Skin of body (tissue), 3 donors: ENCODE measurements at places on chromosomes 7 and 10.

- DNase-seq = no peak
These were observed 264.5 kb downstream of the HDAC9 start for GRCh38 chr7:18760046-18760445.

DNA sequence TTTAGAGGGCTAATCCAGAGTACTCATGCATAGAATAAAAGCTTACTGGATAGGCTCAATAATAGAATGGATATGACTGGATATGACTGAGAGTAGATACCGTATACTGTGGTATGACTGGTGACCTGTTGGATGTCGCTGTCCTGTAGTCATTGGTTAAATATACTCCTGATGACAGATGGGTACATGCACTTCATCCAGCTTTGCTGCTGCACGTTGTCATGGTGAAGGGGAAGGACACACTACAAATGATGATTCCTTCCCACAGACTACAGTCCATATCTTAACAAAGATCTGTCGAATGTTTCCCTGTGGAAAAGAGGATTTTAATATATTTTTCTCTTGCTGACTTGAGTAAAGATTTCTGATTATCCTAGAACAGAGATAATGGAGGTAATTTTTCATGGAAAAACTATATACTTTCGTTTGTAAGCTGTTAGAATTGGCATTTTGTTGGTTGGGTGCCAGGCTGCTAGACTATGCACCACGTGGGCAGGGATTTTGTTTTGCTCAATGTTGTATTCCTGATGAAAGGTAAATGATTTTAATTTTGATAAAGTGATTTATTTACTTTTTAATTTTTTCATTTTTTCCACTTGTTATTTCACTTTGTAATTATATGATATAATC is 97.3 kb downstream of the PPP1R9A start:
- DNase-seq = no peak

DNA sequence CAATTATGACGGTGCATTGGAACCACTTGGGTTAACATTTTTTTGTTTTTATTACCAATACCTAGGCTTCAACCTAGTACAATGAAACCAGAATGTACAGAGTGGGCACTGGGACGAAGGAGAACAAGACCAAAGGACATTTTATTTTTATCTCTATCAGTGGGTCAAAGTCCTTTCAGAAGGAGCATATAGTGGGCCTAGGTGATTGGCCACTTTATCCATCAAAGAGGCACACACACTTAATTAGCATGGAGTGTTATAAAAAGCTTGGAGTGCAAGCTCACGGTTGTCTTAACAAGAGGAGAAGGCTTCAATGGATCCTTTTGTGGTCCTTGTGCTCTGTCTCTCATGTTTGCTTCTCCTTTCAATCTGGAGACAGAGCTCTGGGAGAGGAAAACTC is at the start of gene CYP2C19:
TSS of gene CYP2C19 (plus strand) at position 289 of the 400 bp plus-strand sequence. CDS start at position 314, 25 bp downstream.
- no peak for DNase-seq

DNA sequence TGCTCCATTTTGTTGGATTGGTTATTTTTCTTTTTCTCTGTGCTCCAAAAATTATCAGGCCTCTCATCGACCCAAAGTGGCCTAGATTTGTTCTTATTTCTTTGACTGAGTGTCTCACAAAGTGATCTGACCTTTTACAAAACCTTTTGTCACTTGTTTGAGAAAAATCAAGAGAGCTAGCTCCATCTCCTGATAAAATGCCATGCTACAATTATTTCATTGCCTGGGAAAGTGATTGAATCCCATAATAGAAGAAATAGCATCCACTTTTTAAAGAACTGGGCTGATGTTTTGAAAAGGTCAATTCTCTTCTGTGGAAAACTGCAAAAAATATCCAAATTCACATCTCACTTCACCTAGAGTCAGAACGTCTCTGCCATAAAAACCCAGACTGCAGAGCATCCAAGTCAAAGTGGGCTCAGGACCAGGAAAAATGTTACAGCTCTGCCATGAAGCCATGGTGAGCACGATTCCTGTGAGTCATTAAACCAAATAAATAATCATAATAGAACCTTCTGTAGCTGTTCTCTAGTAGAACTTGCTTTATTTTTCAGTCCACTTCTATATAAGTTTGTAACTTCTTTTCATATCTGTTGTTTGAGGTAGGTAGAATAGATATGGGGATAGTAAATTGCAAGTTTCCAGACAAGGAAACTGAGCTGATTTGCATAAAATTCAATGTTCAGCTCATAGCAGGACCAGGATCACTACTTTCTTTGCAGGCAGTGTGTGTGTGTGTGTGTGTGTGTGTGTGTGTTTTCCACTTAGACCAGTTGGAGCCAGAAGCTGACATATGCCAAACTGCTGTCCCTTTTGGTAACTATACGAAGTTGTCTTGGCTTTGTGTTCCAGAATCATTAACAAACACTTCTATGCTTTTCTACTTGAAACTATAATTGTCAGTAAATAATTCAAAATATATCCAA is 632.5 kb upstream of the ANKRD30A start:
- DNase-seq = no peak

DNA sequence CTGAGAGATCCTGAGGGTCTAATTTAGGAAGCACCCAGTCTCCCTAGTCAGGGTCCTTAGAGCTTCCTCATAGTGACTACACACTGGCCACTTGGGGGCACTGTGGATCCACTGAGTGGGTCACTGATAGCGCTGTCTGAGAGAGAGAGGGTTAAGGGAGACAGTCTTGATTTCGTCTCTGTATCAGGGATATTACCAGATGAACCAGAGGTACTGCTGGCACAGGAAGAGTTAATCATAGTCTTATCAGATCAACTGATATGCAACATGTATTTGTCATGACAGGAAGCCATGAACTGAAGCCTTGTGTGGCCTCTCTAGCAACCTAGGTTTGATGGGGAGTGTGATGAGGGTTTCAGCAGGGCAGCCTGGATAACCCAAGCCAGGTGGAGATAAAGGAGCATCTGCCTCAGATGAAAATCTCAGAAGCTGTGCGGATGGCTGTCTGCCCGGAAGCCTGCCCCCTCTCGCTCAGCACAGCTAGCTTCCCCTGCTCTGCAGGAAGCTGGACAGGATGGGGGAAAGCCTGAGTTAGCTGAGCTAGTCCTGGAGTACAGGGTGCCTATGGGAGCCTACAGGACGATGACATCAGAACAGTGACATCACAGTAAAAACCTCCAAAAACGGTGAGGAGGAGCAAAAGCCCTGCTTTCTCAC is 214.0 kb upstream of the PRSS1 start:
- no peak for DNase-seq
